ENCODE measurements at places on chromosomes 11 and 22.

DNA sequence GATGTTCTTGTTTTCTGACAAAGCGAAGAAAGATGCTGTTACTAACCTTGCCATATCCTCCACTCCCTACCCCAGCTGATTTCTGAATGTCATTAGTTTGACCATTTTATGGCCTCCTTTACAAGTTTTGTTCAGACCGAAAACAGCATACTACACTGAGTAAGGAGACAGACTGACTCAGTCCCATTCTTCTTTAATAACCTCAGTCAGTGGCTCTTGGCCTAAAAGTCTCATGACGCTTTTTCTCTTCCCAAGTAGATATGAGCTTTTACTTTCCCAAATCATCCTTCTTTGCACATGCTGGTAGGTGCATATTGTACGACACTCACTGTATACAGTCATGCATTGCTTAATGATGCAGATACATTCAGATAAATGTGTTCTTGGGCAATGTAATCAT lies 8.0 kb upstream of the FIBIN start:
- no peak for DNase-seq

GRCh38 chr22:44632541-44633396 lies 69.2 kb upstream of the PRR5 start:
- DNase-seq, result no peak

DNA sequence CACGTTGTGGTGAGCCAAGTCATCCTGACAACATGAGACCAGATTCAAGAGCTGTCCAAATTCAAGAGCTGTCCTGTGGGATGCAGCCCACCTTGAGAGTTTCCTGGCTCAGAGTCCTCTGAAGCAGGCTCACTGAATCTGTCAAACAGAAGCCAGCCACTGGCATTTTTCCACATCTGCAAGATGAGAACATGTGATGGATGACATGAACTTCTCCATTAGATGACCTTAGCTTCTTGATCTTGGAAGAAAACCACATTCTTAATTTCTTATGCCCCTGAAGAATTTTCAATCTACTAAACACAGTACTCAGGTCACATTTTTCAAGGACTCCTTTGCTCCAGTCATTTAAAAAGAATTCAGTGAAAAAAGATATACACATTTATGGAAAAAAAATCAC lies 291.0 kb downstream of the GUCY1A2 start:
- DNase-seq, result no peak

DNA sequence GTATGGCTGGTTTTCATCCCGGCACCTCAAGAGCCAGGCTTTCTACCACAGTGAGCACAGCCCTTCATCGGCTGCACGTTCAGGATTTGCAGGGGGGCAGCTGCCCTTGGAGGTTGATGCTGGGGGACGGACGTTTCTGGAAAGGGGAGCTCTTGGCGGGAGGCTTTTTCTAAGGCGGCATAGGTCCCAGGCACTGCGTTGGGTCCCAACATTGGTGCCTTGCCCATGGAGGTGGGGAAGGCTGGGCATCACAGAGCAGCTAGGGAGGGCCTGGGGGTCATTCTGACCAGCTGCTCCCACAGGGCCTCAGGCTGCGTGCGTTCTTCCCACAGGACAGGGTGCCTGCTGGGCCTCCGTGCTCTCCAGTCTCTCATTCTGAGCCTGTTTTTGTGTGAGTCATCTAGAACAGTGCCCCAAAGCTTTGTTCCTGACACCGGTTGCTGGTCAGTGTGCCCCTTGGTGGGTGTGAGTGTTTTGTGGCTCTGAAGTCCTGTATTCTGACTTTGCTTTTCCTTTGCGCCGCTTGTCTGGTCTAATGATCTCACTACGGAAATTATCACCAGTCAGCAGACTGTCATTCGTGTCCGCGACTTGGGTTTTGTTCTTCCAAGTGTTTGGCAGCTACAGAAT lies 275.9 kb downstream of the TBC1D22A start:
- DNase-seq, result no peak

DNA sequence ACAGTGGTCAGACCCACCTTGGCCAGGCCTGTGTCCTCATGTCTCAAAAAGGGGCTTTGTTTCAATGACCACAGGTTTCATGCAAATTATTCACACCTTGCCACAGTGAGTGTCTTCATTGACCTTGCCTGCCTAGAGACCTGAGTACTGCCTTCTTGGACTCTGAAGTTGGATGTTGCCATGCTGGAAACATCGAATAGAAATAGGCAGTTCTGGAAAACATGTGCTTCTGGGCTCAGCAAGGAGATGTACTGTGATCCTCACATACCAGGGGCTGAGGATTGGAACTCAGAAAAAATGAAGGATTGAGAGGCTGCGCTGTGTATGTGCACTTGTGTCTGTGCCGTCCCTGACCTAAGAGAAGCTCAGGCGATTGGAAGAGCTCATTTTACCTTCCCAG lies 9.6 kb upstream of the NRIP3 start:
- DNase-seq, result no peak

DNA sequence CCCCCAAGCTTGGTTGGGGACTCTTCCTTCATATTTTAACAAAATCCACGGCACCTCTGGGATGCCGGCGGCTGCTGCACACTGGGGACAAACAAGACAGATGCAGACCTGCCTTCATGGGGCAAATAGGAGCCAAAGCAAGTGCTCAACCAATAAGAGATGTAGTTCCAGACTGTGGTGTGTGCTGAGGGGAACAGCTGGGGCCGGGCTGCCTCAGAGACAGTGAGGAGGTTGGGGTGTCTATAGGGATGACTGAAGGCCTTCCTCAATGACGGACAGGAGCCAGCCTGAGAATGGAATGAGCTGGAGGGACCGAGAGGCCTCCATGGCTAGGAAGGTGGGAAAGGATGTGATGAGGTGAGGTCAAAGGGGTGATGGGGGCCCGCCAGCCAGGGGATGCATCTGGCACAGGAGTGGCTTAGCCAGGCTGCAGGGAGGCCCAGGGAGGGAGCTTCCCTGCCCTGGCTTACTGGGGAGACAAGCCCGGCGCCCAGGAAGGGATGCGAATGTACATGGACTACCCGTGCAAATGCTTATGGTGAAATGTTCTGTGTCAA lies 10.3 kb upstream of the CTSD start:
- no peak for DNase-seq

GRCh38 chr11:3753110-3753509 lies 44.2 kb downstream of the NUP98 start:
- DNase-seq, result no peak

DNA sequence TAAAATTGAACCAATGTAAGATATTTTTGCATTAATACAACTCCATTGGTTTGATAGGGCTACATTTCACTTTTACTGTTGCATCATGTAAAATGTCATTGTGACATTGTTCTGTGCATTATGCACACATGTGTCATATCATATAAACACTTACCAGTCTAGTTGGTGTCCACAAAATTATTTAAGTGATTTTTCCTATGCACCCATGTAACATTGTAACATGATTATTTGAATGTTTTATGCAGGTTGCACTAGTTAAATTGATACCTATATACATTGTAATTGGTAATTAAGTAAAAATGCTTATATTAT lies 9.6 kb upstream of the BIRC3 start:
- no peak for DNase-seq

GRCh38 chr11:99327527-99327926 lies 306.8 kb downstream of the CNTN5 start:
- DNase-seq, result no peak

GRCh38 chr11:6156628-6157359 lies 13.3 kb downstream of the OR52B2 start:
- no peak for DNase-seq

DNA sequence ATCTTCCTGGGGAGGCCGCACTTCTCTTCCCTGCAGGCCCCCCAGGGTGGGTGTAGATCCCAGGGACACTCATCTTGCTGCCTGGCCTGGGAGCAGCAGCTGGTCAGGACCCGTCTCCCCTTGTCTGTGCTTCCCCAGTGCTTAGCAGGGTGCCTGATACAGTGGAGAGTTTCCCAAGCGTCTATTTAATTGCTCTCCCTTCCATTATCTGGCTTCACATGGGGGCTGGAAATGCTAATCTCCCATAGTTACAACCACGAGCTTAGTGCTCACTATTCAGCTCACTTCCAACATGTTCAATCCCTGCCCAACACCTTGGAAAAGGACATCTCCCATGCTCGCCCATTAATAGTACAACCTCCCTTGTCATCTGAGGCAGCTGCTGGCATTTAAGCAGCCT lies 100.5 kb downstream of the DSCAML1 start:
- no peak for DNase-seq

DNA sequence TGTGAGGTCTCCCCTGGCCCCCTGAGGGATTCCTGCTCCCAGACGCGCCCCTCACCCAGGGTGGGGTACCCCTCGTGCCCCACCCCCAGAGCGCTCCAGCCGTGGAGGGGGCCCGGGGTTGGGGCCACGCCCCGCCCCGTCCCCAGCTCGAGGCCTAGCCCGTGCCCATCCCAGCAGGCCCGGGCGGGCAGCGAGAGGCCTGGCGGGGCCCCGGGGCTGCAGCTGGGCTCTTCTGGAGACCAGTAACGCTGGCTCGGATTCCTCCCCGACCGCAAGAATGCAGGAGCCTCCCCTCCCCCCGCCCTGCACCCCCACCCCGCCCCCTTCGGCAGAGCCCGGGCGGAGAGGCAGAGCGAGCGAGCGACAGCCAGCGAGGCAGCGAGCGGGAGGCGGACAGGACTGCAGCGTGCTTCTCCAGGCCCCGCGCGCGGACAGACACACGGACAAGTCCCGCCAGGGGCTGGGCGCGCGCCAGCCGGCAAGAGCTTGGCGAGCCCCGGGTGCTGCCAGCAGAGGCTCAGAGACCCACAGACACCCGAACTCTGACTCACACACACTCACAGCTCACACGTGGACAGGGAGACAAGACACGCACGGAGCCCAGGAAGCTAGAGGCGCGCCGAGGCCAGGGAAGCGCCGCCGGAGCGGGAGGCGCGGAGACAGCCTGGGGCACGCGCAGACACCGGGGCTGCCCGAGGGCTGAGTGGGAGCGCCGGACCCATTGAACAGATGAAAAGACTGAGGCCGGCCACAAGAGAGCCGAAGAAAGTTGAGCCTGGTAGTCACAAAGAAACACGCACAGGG lies 15.2 kb downstream of the BCL9L start:
- DNase-seq, result no peak

- no peak for DNase-seq
These were observed 398.6 kb upstream of the DDI1 start for GRCh38 chr11:103637831-103638230.

DNA sequence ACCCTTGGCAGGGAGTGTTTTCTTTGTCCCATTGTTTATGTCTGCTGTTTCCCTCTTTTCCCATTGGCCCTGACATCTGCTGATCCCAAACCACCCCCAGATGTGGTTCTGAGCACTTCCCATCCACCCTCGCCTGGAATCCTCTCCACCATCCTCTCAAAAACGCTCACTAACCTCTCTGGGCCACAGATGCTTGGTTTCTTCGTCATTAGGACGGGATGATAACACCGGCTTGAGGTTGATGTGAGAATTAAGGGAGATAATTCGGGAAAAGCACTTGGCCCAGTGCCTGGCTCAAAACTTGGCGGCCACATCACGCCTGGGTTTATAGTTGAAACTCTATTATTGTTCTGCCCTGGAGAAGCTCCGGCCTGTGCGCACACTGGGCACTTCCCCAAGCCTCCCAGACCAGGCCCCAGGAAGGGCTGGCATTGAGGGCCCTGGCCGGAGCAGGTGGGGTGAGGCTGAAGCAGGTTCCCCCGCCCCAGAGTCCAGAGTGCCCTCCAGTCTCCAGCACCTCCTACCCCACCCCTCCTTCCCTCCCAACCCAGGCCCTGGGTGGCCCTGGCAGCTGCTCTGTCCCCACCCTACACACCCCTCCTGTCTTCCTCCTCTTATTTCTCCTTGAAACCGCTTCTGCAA lies 63.7 kb downstream of the CYTH4 start:
- DNase-seq, result peak; percentile 80

DNA sequence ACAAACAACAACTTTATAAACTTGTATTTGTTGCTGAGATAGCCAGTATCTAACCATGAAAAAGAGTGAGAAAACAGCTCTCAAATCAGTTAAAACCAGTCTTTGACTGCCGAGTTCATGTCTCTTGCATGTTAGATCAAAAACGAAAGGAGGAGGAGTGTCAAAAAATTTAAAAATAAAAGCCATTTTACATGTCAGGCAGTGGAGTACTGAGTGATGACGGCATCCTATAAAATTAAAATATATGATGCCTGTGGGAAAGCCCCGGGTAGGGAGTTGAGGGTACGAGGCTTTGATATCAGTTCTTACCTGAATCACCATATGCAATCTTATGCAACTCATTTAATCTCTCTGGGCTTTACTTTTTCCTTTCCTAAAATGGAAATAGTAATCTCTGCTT lies 117.3 kb downstream of the ETS1 start:
- DNase-seq, result no peak

DNA sequence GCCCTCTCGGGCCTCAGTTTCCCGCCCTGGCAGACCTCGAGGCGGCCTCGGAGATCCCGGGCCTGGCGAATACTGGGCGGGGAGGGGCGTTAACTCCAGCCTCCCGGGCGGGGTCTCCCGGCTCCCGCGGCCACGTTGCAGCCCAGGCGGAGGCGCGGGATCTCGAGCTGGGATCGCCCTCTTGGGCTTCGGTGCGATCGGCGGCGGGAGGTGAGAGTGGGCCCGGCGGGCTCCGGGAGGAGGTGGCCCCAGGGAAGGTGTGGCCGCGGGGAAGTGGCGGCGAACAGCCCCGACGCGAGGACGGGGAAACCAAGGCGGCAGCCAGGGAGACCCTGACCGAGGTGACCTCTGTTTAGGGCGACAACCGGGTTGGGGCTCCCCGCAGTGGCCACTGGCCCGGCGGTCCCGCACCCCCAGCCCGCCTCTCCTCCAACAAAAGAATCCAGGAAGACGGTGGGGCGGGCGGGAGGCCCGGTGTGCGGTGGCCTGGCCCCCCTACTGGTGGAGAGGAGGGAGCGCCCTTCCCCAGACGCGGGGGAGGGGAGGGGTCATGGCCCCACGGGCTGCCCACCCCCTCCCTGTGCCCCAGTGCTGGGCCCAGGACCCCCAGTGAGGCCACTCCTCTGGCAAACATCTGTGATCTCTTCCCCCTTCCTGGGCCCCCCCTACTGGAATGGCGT lies at the start of gene PHETA2:
PHETA2 (plus strand) TSS at position 117 of the 680 bp plus-strand sequence. CDS start 3,046 bp downstream, outside the sequence.
- DNase-seq, result no peak

- DNase-seq, result no peak
These were observed 20.2 kb downstream of the ST3GAL4 start for GRCh38 chr11:126375726-126376125.

DNA sequence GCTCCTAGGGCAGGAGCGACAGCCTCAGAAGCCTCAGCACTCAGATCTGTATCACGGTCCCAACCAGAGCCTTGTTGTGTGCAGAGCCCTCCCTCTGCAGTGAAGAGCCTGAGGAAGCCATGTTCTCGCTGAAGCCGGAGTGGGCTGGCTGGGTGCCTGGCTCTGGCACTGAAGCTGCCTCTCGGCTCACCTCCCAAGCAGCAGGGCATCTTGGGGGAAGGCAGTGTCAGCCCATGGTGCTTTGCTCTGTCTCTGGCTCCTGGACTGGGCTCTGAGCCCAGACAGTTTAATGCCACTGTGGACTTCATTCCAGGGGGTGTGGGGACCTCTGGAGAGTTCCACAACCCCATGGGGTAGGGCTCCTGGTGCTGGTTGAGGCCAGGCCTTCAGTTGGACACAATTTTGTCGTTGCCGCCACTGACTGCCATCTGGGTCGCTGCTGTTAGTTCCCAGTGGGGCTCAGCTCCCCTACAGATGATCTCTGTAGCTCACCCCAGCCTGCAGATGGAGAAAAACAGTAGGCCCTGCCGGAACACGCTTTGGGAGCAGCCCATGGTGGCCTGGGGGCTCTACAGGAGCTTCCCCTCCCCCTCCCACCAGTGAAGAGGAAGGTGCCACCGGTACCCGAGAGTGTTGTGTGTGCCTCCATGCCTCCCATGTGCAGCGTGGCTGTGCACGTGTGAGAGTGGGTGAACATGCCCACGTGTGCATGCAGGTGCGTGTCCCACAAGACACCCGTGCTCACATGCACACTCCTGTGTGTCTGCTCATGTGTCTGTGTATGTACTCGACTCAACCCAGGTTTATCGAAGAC lies 86.5 kb upstream of the B3GAT1 start:
- no peak for DNase-seq
